ENCODE measurements at places on chromosomes 12 and 14. TPM values are rescaled to one million over a fixed set of nuclear protein-coding genes. Genes with fewer than 3 reads are reported as not detected.

The RILPL1 gene
- total RNA-seq: 2.4 TPM

The TMEM119 gene
- total RNA-seq: not detected

The CLEC1A gene
- not detected for total RNA-seq

The CLEC2A gene
- not detected for total RNA-seq

The NKX2-8 gene
- not detected for total RNA-seq

The TPPP2 gene
- not detected for total RNA-seq

The TAS2R13 gene
- 0.16 TPM for total RNA-seq

The KRT75 gene
- 0.08 TPM for total RNA-seq

The KRT73 gene
- not detected for total RNA-seq

The PTPRB gene
- 7.0 TPM for total RNA-seq

The NTS gene
- total RNA-seq: 0.44 TPM

The NAV3 gene
- total RNA-seq: 0.38 TPM

The RNASE1 gene
- 7.7 TPM for total RNA-seq

The PRR4 gene
- 0.28 TPM for total RNA-seq

DNA sequence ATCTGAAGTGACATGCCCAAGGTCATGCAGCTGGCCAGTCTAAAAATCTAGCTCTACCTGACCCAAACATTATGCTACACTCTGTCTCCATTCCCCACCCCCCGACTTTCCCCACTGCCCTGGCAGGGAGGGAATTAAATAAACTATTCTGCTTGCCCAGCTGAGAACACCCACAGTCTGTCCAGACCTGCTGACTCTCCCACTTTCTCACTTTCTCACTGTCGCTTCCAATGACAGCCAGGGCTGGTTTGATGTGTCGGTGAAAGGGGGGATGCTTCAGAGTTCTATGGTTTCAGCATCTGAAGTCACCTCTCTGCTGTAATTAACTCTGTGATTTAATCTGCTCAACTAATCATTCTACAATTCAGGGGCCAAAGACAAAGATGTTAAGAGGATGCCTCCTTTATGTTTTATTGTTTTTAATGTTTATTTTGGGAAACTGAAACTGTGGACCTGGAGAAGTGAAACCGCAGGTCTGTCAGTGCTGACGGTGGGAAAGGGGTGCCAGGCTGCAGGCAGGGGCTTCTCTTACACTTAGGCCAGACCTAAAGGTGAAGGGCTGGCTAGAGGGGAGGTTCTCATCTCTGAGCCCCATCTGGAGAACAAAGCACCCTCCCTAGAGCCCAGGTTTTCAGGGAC is 8.1 kb upstream of the MSI1 start:
- DNase-seq: no peak

- no peak for DNase-seq
Measured at GRCh38 chr12:43111608-43112007, 440.4 kb downstream of the ADAMTS20 start.

- DNase-seq: no peak
Measured at GRCh38 chr12:75996861-75997447, 34.6 kb downstream of the PHLDA1 start.

GRCh38 chr14:68148276-68148675 is 328.7 kb downstream of the RAD51B start:
- DNase-seq: no peak

DNA sequence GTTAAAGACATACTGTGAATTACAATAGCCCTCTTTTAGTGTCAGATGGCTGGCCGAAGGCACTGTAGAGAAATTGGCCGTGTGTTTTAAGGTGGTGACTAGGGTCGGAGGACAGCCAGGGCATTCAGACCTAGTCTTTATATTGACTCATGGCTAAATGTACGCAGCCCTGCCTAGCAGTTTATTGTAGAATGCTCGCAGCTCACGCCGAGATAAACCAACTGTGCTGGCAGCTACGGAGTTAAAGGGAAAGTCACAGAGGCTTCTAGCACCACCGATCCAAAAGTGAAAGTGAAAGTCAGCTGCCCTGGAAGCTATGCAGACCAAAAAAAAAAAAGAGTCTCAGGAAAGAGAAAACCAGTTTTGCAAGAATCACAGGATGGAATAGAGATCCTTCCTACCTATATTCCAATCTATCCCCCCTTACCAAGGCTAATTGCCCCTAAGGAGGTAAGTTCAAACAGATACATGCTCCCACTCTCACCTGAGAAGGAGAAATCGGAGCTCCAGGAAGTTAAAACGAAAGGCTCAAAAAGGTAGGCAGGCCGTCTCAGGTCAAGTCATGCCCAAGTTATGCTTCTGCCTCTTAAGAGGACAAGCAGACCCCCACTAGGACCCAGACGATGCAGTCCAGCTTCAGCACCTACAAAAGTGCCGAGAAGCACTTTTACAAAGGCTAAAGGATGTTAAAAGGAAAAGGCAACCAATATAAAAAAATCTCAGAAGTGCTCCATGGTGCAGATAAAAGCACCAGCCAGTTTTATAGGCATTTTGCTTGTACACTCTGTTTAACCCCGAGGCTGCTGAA is 24.8 kb downstream of the KLRK1 start:
- DNase-seq: peak; percentile 94

GRCh38 chr14:73264080-73264884 is 27.0 kb downstream of the PAPLN start:
- DNase-seq: no peak

DNA sequence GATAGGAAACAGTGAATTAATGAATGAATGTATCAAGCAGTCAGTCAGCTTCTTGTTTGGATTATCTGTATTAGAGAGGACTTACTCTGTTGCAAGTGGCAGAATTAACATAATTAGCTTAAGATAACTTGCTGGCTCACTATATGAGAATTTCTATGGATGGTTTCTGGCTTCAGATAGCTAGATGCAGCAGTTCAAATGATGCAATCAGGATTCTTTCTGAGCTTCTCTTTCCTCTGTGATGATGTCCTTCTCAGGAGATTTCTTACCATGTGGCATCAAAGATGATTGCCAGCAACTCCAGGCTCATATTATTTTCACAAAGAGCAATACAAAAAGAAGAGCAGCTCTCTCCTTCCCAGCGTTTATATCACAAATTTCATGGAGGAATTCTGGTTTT is 30.7 kb downstream of the FRMD6 start:
- no peak for DNase-seq

DNA sequence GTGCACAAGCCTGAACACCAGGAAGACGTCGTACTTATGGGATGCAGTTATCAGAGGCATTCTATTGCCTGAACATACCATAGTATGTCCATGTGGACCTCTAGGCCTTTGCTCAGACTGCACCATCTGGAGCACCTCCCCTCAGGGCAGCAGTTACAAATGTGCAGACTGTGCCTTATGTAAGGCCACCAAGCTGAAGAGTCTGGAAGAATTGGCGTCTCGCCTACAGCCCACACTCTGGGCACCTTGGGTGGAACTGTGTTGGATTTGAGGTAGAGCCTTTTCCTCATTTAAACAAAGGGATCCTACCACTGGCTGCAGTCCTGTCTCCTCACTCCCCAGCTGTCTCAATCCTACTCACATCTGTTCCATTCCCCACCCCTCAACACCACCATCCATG is 204.3 kb upstream of the FRMD6 start:
- no peak for DNase-seq

GRCh38 chr14:57378661-57379060 is 11.7 kb upstream of the NAA30 start:
- no peak for DNase-seq

GRCh38 chr12:116009805-116010204 is 267.7 kb downstream of the MED13L start:
- DNase-seq: peak; percentile 21

- no peak for DNase-seq
Measured at GRCh38 chr12:58309806-58310205, 368.4 kb downstream of the ATP23 start.

DNA sequence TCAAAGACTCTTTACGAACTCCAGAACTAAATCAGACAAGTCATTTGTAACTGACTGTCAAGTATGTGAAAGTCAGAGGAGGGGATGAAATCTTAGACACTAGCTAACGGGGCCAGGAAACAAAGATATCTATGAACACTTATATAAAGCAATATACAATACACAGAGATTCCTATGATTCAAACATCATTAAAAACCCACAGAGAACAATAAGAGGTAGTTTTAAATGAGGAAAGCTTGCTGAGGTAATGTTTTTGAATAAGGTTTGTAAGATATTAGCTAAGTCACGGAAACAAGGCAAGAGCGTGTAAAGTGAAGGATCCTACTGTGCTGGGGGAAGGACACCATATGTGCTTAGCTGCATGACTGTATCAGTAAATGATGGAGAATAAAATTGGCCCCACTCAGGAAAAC is 36.7 kb downstream of the SAV1 start:
- DNase-seq: no peak

GRCh38 chr12:92362785-92363184 is 217.1 kb upstream of the BTG1 start:
- DNase-seq: no peak

- DNase-seq: peak; percentile 66
Measured at GRCh38 chr12:78101113-78101876, 270.6 kb downstream of the NAV3 start.

DNA sequence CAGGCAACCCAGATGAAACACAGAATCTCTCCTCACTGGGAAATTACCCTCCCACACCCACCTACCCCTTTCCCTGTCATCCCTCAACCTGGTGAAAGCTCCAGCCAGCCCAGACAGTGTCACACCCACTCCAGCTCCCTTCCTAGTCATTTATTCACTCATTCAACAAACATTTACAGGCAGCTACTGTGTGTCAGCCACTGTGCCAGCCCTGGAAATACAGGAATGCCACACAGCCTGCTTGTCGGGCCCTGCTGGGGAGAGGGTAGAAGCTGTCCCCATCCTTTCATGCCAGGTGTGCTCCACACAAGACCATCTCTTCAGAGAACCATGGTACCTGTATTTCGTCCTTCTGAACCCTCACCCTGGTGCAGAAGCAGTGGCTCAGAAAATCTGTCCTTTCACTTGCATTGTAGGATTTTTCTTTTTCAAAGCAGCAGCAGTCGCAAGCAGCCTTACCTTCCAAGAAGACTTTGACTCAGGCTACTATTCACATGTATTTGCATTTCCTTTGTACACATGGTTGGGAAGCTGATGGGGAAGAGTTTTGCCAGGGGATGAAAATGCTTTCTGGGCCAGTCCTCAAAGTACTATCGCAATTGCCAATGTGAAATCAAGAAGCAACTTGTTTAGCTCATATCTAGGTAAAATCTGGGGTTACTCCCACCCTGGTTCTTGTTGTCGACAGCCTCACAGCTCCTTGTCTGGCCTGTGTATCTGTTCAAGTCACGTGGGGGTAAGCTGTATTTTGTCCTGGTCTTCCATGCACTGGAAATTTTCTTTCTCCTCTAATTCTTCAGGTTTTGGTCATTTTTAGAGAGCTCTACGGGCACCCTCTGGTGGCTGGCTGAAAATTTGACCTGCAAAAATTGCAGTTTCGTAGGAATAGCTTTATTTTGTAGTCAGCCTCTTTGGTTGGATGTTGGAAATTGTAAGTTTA is 147.4 kb upstream of the EGLN3 start:
- peak; percentile 68 for DNase-seq

DNA sequence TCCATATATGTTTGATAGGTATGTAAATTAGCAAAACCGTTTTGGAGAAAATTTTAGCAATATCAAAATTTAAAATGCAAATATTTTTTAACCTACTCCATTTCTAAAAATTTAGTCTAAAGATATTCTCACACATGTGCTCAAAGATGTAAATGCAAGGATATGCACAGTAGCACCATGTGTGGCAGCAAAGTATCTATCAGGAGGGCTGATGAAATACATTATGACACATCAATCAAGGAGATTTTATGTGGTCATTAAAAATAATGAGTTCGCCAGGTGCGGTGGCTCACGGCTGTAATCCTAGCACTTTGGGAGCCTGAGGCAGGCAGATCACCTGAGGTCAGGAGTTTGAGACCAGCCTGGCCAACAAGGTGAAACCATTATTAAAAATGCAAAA is 8.0 kb upstream of the C1R start:
- DNase-seq: no peak

GRCh38 chr12:118714051-118714460 is 267.3 kb upstream of the SRRM4 start:
- peak; percentile 54 for DNase-seq

DNA sequence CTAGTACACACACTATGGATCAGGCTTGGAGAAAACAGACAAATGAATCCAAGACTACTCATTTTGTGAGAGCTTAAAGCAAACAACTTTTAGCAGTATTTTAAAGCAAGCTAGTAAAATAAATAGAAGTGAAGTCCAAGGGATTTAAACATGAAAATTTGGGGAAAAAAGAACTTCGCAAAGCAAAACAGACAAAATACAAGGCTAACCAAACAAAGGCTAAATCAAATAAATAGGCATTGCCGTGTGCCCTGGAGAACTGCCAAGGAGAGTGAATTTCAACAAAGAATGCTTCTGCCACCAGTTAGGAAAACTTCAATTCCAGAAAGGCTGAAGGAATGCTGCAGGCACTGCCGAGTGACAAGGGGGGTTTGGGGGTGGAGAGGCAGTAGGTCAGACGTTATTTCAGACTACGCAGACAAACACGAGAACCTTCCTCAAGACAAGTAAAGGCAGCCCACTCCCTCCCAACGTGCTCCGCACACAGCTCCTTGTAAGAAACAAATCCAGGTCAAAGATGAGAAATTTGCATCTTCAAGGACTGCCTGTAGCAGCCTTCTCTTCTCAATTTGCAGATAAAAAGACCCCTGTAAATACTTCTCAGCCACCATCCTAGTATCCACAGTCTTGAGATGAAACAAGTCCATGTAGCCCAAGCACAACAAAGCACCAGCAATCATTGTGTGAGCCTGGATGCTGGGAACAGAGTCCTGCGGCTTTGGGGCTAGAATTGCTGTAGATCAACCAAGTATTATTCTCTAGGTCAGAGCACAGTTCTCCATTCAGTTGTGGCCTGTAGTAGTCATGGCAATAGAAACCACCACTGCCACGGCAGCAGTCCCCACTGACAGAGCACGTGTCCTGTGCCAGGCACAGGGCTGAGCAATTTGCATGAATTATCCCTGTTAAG is 43.3 kb downstream of the EFCAB11 start:
- peak; percentile 73 for DNase-seq

- DNase-seq: peak; percentile 76
Measured at GRCh38 chr12:6766651-6767349, 637 bp downstream of the PTMS start.

DNA sequence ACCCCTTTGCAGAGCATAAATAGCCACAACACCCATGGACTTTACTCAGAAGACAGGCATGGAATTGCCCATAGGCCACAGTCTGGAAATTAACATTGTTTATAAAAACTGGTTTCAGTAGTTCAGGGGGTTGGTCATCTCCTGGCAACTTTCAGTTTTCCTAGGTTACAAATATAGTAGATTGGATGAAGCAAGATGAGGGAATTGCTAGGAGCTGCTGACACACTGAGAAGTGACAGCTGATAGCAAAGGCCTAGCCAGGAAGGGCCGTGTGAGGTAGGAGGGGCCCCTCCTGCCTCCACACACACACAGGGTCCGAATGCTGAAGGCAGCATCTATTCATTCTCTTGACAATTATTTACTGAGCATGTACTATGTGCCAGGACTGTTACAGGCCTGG is 8.3 kb downstream of the GALNT16 start:
- DNase-seq: no peak

DNA sequence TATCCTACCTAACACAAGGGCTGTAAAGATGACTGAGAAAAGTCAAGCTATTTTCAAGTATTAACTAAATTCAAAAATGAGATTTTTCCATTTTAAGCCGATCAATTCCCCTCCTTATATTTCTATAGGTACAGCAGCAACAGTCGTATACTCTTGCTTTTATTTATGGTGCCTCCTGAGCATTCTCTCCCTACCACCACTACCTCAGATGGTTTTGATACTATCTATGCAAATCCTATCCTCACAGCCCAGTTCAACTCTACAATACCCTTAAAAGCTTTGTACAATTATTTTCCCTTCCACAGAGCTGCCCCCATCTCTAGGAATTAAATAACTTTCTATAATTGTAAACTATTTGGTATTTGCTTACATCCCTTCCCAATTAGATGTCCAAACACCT is 52.1 kb downstream of the GALC start:
- no peak for DNase-seq

- DNase-seq: no peak
Measured at GRCh38 chr14:45680531-45680930, 427.5 kb upstream of the MIS18BP1 start.
